WTC11 (cell line): ENCODE measurements at places on chromosomes 1 and 21. TPM values are rescaled to one million over a fixed set of nuclear protein-coding genes. Genes with fewer than 3 reads are reported as not detected.

- peak; percentile 70 for DNase-seq
These were observed 13.8 kb downstream of the SLC35E2B start for GRCh38 chr1:1678581-1679380.

Gene AMY1B
- not detected in 3 replicates for total RNA-seq

DNA sequence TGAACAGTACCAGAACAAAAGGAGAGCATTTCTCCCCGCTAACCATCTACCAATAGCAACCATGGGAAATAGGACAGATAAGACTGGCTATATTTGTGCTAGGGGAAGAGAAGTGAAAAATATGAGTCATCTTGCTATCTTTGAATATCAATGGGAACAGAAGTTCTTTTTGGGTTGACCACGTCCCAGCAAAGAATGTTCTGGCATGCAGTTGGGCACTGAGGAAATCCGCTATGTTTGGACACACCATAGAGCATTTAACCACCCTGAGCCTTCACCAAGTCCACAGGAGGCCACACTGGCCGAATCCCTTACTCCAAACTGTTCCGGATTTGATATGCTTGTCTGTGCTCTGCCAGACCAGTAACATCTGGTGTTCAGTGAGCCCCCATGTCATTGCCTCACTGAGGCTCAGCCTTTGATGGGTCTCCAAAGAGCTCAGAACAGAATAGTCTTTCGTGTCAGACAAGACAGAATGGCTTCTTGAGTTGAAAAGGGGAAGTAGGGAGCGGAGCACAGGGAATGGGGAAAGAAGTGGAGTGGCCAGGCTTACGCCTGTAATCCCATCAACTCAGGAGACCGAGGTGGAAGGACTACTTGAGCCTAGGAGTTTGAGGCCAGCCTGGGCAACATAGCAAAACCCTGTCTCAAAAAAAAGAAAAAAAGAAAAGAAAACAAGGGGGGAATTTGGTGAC lies 81.4 kb downstream of the SMYD2 start:
- no peak for DNase-seq

Gene HSD3B2
- 0.94 to 1.0 TPM (median 0.94 TPM) in 3 replicates for total RNA-seq

- no peak for DNase-seq
These were observed 159.3 kb upstream of the LMO4 start for GRCh38 chr1:87169263-87169910.

DNA sequence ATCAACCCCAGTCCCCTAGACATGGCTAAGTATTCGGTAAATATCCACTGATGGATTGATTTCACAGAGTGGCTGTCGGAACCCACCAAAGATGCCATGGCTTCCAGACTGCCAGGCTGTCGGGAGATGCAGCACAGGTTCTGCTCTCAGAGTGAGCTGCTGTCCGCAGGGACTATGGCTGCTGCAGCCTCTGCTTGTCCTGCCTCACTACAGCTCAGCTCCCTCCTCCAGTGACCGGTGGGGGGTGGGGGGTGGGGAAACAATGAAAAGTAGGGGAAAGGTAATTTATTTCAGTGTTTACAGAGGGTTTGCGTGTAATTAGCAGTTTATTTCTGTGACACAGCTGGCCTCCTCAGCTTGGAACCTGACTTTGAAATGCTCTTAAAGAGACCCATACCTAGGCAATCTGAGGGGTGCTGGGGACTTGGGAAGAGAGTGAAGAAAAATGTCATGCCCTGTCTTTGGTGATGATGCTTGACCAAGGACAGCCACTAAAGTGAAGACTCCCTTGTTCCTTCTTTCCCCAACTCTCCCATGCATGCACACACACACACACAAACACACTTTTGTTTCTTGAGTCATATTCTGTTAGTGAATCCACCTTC lies 109.0 kb downstream of the CACNA1E start:
- no peak for DNase-seq

DNA sequence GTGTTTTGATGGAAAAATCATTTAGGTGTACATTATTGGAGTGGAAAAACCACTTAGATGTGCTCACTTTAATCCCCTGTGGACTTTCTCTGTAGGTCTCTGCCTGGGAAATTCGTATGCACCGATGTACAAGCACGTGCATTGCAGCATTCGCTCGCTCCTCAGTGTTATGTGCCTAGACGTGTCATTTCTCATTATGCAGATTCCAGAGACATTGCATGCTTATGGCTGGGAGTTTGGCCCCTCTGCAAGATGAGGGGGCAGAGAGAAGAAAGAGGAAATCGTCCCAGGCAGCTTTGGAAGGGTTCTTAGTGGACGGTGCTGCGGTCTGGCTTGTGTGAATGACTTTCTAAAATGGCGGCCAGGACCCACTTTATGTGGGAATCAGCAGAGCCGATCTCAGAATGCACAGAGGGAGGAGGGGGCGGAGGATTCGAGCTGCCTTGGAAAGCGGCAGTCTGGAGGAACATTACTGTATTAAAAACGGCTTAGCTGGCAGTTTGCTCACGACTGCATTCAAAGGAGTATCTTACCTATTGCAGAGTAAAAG lies 2.3 kb downstream of the SPEN start:
- DNase-seq, result peak; percentile 65

Gene PIGC
- 16.2 to 21.9 TPM (median 20.4 TPM) in 3 replicates for total RNA-seq

GRCh38 chr1:226781937-226782609 lies 43.0 kb upstream of the ITPKB start:
- no peak for DNase-seq

GRCh38 chr1:99992760-99993467 lies 23.1 kb downstream of the SLC35A3 start:
- DNase-seq, result no peak

DNA sequence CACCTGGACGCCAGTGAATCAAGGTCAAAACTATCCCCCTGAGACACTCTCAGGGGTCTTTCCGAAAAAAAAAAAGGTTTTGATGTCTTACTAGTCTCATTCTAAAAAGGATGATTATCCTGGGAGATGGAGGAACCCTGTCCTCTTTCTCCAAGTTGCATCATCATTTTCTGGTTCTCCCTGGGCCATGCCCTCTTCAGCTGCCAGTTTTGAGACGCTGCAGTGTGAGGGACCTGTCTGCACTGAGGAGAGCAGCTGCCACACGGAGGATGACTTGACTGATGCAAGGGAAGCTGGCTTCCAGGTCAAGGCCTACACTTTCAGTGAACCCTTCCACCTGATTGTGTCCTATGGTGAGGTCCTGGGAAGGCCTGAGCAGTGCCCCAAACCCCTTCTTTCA lies 3.5 kb downstream of the FCRLA start:
- no peak for DNase-seq
